ENCODE measurements at places on chromosomes 16 and 17.

DNA sequence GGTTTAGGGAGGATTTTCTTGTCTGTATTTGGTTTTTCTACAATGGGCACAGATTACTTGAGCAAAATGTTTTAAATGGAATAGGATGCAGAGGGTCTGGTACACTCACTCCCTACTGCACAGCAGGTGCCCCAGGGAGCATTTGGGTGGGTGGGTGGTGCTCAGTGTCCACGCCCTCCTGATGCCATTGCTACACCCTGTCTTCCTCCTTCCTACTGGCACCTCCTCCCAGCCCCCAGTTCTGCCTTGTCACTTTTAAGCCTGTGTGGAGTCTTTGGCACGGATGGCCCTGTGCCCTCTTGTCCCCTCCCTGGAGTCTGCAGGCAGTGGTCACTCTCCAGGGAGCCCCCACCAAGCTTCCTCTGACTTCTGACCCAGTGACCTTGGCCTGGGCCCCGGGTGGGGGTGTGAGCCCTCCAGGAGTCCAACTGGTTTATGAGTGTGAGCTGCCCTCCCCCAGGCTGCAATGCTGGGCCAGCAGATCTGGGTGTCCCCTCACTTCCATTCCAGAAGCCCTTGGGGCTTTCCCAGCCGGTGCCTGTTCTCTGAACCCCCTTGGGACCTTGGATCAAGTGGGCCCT is 15.5 kb downstream of the LLGL2 start:
- no peak for DNase-seq

GRCh38 chr16:48272837-48273421 is 25.6 kb upstream of the ABCC11 start:
- DNase-seq, result no peak

DNA sequence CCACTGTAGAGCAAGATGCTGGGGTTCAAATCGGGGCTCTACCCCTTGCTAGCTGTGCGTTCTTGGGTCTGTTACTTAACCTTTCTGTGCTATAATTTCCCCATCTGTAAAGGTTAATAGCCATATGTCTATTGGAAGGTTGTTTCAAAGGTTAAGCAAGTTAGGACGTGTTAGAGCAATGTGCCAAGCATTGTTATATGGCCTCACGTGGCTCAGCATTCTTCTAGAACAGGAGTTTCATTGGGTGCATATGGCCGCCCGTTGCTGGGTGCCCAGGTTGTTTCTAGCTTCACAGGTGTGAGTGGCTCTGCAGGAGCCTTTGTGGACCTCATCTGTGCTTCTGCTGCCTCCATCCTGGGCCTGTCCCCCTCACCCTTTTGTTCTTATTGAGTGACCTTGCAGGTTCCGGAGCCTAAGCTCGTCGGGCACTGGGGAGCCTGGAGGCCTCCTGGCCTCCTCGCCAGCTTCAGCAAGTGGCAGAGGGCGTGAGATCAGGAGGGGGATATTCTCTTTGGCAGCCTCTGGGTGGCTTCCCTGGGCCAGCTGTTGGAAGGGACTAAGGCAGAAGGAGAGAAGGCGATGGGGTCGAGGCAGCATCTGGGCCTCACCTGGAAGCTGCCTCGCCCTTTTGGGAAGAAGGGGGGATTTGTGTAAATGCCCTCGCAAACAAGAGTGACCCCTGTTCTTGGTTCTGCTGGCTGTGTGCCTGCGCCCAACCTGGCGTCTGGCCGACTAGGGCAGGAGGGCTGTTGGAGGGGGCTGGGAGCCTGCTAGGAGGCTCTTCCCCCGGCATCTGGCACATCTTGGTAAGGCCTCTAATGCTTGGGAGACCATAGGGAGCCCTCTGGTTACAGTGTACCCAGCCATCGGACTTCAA is 80.2 kb upstream of the CIBAR2 start:
- DNase-seq, result no peak

DNA sequence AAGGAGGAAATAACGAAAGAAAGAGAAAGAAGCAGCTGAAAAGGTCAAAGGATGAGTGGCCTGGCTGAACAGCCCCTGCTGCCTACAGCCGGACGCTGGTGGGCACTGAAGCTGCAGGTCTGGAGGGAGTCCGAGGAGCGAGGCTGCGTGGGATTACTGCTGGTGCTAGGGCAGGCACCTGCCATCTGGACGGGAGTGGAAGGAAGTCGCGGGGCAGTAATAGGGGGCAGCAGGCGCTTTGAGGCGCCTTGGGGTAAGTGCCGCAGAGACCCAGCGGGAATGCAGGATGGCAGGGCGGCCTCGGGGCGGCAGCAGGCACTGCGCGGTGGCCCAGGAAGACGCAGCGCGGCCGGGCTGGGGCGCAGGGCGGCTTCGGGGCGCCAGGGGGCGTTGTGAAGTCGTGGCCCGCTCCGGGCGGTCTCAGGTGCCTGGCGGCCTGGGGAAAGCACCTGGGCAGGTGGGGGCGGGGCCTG is 303 bp upstream of the SCNN1G start:
- DNase-seq, result peak; percentile 54

All from stimulated activated CD8-positive, alpha-beta memory T cell treated with anti-CD3 and anti-CD28 coated beads, Interleukin-2, amount 100 ng/mL, for 48 hours (primary cell).